Cardiac septum (tissue), 1 donor: ENCODE measurements at places on chromosomes 11 and 22. TPM values are rescaled to one million over a fixed set of nuclear protein-coding genes. Genes with fewer than 3 reads are reported as not detected.
A peak's percentile ranks its signal among the peaks of the same experiment; 100 is the strongest.

The NPTXR gene
- 23.5 TPM for total RNA-seq

DNA sequence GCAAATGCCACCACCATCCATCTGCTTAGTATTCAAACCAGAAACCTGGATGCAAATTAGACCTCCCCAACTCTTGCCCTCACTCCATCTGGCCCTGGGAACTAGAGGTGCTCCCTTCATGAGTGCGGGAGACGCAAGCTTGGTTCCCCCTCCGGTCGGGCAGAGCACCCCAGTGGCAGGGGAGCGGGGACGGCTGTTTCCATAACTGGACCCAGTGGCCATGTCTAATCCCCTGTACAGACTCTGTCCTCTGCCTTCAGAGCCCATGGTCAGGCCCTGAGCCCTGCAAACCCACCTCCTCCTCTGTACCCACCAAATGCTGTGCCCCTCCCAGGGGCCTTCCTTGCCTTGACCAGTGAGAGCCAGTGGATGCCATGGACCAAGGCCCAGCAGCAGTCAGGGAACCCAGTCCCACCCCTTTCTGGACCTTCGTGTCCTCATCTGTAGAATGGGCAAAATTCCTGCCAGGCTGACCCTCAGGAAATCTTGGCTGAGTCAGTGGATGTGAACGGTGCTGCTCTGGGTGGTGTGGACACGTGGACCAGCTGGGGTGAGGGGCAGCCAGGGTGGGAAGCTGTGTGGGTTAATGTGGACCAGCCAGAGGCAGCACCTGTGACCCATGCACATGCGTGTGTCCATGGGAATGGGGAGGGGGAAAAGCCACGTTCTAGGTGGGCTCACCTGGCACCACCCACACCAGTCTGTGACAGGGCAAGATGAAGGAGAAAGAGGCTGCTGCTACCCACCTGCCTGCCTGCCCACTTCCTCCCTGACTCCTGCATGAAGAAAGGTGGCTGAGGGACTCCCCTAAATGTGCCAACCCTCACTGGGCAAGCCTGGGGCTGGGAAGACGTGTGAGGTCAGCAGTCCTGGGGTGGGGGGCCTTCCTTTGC is 72.8 kb downstream of the LRRC32 start:
- no peak for DNase-seq

- no peak for DNase-seq
Measured at GRCh38 chr11:131767421-131767820, 397.0 kb downstream of the NTM start.

GRCh38 chr11:129855086-129855485 is 39.4 kb downstream of the TMEM45B start:
- no peak for DNase-seq

- DNase-seq = peak; percentile 66
Measured at GRCh38 chr22:49270595-49271368, 556.9 kb downstream of the BRD1 start.

DNA sequence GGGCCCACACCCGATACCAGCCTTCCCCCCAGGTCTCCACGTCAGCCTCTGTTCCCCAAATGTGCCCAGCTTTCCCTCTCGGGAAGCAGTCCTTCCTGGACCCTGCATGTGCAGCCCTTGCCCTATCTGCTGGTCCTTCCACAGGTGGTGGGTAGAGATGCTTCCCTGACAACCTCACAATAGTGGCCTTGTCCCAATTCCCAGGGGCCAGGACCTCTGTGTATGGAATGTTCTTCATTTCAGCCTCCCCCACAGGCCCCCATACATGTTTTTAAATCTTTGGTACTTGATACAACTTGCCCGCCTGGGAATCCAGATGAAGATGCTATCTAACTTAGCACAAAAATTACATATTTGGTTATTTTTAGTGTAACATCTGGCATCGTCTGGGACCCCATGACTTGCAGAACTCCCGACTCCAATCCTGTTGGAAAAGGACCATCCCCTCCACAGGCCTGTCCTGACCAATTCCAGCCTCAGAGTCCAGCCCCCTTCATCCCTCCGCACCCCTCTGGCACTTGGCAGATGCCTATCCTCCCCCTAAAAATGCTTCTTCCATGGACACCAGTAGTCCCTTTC is 39.5 kb downstream of the ANO1 start:
- DNase-seq = no peak
